Prostate gland (tissue), 2 donors: ENCODE measurements at places on chromosomes 4 and X. TPM values are rescaled to one million over a fixed set of nuclear protein-coding genes. Genes with fewer than 3 reads are reported as not detected.

- H3K36me3 ChIP-seq: no peaks in the 10 kb centered on the region
- H3K4me3 ChIP-seq: no peak overlapping the region
- no peak for DNase-seq
- H3K4me1 ChIP-seq: no peaks in the 10 kb centered on the region
These were observed 5.3 kb upstream of the IDS start for GRCh38 chrX:149510386-149510785.

GRCh38 chr4:89039730-89040338 lies 17.2 kb downstream of the FAM13A start:
- no peak overlapping the region for H3K27ac ChIP-seq
- H3K27me3 ChIP-seq: no peaks in the 10 kb centered on the region
- no peak for DNase-seq
- no peak overlapping the region for H3K4me3 ChIP-seq
- no peaks in the 10 kb centered on the region for H3K4me1 ChIP-seq

- H3K36me3 ChIP-seq: no peaks in the 10 kb centered on the region
- no peaks in the 10 kb centered on the region for H3K4me1 ChIP-seq
- DNase-seq: peak; percentile 9
- no peak overlapping the region for H3K27ac ChIP-seq
These were observed 145.5 kb downstream of the NWD2 start for GRCh38 chr4:37389967-37390580.

GRCh38 chr4:183467246-183467645 lies 22.8 kb downstream of the CDKN2AIP start:
- H3K27me3 ChIP-seq: no peaks in the 10 kb centered on the region
- no peaks in the 10 kb centered on the region for H3K36me3 ChIP-seq
- H3K4me1 ChIP-seq: no peaks in the 10 kb centered on the region
- no peak overlapping the region for H3K27ac ChIP-seq

GRCh38 chr4:68576272-68577125 lies at the start of gene UGT2B17:
Gene UGT2B17 (minus strand): TSS chr4:68576322. CDS start chr4:68568484, 7,838 bp downstream.
- H3K4me3 ChIP-seq: no peak within 1 kb of the TSS
- H3K4me1 ChIP-seq: no peaks in the 10 kb centered on the region
- no peaks in the 10 kb centered on the region for H3K27me3 ChIP-seq
- DNase-seq: no peak
- H3K36me3 ChIP-seq: no peaks in the 10 kb centered on the region

DNA sequence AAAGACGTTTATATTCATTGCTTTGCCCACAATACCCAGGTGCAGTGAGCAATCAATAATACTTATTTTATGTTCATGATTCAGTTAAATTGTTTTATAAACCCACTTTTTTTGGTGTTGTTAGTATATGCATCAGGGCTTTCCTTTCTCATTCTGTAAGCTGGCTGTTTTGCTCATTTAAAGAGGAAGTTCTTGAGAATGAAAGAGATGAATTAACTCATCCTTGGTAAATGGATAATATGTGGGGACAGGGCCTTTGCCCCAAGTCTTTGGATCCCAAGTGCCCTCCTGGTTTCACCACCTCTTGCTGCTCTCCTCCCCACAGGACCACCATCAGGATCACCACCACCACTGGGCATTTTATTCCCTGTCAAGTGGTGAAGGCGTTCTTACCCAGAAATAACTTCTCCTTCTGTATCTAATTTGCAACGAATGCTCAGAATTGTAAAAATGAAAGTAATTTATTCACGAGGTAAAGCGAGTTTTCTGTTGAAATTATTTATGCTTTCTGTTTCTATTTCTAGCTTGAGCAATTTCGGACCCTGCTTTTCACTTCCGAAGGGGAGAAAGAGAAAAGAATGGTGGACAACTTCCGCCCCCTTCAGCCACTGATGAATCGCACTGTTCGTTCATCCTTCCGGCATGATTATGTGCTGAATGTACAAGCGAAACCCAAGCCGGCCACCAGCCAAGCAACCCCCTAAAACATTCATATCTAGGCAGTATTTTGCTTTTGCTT lies 8.2 kb upstream of the ZRSR2 start:
- no peak for DNase-seq
- H3K27ac ChIP-seq: no peak overlapping the region
- no peak overlapping the region for H3K4me3 ChIP-seq
- H3K27me3 ChIP-seq: no peaks in the 10 kb centered on the region

GRCh38 chrX:129545408-129545807 lies 5.3 kb downstream of the OCRL start:
- no peaks in the 10 kb centered on the region for H3K4me1 ChIP-seq
- H3K4me3 ChIP-seq: no peak overlapping the region
- no peaks in the 10 kb centered on the region for H3K36me3 ChIP-seq
- no peak overlapping the region for H3K27ac ChIP-seq

- H3K36me3 ChIP-seq: no peaks in the 10 kb centered on the region
- DNase-seq: peak; percentile 57
- no peak overlapping the region for H3K4me3 ChIP-seq
These were observed 6.9 kb downstream of the SH3TC1 start for GRCh38 chr4:8205749-8206611.

GRCh38 chr4:102500696-102501446 lies at the start of gene NFKB1:
Gene NFKB1 (plus strand): TSS chr4:102501359. CDS start chr4:102525519, 24,160 bp downstream.
- H3K4me1 ChIP-seq: no peaks in the 10 kb centered on the region
- H3K4me3 ChIP-seq: peak within 1 kb of the TSS; percentile 78
- no peaks in the 10 kb centered on the region for H3K36me3 ChIP-seq
- H3K27ac ChIP-seq: peak within 1 kb of the TSS; percentile 98
- peak; percentile 47 for DNase-seq
- H3K27me3 ChIP-seq: no peaks in the 10 kb centered on the region

CT47B1 gene
- not detected for total RNA-seq

NAT8L gene
- total RNA-seq: 0.41 TPM

GRCh38 chrX:2193273-2193592 lies 307.5 kb downstream of the DHRSX start:
- H3K4me3 ChIP-seq: no peak overlapping the region
- H3K27me3 ChIP-seq: no peaks in the 10 kb centered on the region
- no peak overlapping the region for H3K27ac ChIP-seq
- H3K4me1 ChIP-seq: no peaks in the 10 kb centered on the region

KLHL4 gene
- total RNA-seq: 0.23 TPM
